ENCODE measurements at places on chromosomes 5 and 9.

DNA sequence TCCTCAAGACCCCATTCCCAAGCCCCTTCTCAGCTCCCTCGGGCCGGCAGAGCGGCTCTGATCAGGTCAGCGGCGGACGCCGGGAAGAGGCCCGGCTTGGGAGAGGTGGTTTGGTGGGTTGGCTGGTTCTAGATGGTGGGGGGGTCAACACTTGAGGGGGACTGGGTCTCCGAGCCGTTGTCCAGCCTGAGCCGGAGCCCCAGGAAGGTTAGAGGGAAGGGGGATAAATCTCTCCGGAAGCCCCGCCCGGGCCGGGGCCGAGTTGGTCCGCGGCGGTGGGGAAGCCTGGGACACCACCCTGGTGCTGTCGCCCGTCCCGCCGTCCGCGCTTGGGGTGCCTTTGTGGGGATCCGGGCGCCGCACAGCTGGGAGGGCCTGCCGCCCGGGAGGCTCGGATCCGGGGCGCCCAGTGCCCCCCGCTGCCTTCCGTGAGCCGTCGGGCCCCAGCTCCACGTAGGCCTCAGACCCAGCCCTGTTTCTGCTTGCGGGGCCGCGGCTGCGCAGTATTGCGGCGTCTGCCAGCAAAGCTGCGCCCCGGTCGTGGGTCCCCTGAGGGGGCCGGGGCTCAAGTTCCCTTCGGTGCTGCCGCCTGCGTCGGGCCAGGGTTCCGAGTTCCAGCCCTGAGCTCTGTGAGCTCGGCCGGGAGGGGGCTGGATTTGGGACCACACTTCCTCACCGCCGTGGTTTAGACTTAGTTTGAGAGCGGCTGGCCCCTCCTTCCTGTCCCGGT lies 542 bp upstream of the TRIM52 start:
- DNase-seq: peak; percentile 90

GRCh38 chr5:141611289-141611688 lies 7.5 kb downstream of the DIAPH1 start:
- DNase-seq: peak; percentile 44

GRCh38 chr9:87062746-87063145 lies 115.4 kb upstream of the GAS1 start:
- no peak for DNase-seq

- DNase-seq: no peak
Measured at GRCh38 chr9:133430244-133430643, 8.1 kb downstream of the ADAMTS13 start.

DNA sequence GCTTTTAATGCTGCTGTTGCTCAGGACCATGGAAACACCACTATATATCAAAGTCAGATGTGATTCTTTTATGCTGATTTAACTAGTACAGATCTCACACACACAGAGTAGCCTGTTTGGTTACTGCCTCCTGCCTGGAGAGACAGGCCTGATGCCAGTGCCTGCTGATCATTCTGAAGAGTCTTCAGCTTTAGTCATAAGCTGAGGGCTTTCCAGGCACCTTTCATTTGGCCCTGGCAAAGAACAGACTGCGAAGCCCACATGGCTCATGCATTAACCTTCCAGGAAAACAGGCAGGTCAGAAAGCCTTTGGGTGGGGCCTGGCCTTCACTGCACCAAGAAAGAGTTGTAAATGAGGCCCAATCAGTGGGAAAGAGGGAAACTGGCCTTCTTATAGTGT lies 144.7 kb downstream of the SAXO1 start:
- no peak for DNase-seq

DNA sequence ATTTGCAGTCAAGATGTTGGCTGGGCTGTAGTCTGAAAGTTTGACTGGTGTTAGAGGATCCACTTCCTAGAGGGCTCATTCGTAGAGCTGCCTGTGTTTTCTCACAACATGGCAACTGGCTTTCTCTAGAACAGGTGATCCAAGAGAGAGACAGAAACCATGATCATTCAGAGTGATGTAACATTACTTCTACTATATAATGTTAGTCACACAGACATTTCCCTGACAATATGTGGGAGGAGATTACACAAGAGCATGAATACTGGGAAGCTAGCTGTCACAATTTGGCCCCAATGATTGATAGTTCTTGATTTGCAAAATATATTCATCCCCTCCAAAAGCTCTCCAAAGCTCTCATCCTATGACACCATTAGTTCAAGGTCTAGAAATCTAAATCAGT lies 10.9 kb upstream of the TMEM161B start:
- DNase-seq: no peak

GRCh38 chr9:97632248-97632984 lies 752 bp downstream of the TSTD2 start:
- peak; percentile 87 for DNase-seq

DNA sequence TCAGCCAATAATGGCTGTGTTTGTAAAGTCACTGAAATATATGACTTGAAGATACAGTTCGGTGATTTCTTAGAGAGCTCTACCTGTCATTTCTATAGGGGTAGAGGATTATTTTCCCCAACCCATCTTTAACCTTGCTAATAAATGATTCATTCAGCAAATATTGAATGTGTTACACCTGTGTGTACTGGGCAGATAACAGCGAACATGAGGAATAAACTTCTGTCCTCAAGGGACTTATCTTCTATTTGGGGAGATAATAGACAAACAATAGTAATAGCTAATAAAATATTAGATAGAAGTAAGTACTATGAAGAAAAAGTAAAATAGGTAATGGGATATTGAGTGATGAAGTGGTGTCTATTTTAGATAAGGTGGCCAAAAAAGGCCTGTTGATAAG lies 9.3 kb downstream of the TTC23L start:
- no peak for DNase-seq

- peak; percentile 57 for DNase-seq
Measured at GRCh38 chr5:4374866-4375265, 765.3 kb upstream of the ADAMTS16 start.

DNA sequence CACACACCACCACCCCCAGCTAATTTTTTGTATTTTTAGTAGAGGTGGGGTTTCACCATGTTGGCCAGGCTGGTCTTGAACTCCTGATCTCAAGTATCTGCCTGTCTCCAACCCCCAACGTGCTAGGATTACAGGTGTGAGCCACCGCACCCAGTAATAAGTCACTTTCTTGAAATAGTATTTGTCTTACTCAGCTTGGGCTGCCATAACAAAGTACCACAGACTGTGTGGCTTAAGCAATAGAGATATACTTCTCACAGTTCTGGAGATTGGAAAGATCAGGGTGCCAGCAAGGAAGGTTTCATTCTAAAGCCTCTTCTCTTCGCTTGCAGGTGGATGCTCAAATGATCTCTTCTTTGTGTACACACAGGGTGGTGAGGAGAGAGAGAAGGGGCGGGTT lies 99.8 kb downstream of the ARRDC3 start:
- DNase-seq: no peak

- no peak for DNase-seq
Measured at GRCh38 chr9:19550009-19550408, 141.2 kb downstream of the ACER2 start.

GRCh38 chr5:17056141-17056631 lies 120.1 kb upstream of the MYO10 start:
- DNase-seq: peak; percentile 64

GRCh38 chr5:112312295-112313275 lies 106.5 kb downstream of the EPB41L4A start:
- DNase-seq: no peak

DNA sequence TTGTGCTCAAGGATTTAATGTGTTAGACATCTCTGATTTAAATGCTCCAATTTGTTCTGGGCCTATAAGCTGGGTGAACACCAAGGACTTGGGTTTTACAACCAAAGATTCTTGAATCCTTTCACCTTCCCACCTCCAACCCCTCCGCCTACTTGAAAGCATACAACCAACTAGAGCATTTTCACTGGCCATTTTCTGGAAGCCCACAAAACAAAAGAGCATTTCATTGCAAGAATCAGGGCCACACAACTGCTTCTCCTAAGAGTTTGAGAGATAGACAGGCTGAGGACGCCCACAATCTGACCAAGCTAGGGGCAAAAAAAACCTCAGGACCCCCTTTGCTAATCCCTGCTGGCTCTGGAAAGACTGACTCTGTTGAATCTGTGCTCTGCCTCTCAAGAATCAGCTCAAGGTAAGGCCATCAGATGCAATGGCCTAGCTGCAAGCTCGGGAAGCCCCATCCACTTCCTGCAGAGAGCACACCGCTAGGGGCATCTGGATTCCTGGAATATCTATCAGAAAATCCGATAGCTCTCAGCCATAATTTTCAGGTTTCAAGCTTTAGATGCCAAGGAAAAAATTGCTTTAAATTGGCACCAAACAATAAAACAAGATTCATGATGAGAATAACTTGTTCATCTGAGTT lies 57.7 kb downstream of the RETREG1 start:
- peak; percentile 46 for DNase-seq

GRCh38 chr9:25716220-25716872 lies 38.1 kb upstream of the TUSC1 start:
- DNase-seq: peak; percentile 94

DNA sequence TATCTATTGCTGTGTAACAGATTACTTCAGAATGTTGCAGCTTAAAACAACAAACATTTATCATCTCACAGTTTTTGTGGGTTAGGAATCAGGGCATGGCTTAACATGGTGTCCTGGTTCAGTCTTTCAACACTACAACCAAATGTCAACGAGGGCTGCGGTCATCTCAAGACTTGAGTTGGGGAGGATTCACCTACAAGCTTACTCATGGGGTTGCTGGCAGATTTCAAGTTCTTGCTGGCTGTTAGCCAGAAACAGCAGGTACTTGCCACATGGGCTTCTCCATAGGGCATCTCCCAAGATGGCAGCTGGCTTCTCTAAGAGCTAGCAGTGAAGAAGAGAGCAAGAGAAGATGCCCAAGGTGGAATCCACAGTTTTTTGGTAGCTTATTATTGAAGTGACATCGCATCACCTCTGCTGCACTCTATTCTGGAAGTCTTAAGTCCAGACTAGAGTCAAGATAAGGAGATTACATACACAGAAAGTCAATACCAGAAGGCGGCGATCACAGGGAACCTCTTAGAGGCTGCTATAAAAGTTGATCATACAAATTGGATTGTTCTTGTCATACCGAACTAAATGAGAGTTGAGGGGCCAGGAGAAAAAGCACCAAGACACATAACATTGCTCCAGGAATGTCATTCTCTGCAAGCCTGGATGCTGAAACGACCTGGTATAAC lies 42.2 kb downstream of the C9orf153 start:
- no peak for DNase-seq

- DNase-seq: no peak
Measured at GRCh38 chr5:82278711-82279370, 687 bp upstream of the RPS23 start.

DNA sequence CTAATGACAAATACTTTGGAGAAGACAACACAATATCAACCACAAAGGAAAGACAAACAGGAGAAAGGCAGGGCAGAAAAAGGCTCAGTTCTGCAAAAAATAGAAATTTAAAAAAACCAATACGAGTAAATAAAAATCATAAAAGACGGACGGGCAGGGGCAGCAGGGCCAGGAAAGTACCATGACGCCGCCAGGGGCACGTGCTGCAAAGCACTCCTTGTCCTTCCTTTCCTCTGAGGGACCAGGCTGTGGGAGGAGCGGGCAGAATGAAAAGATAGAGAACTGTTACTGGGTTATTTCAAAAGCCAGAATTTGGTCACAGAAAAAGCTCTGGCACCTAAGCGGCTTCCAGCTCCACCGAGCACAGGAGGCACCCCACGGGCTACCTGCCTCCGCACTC lies 53.9 kb downstream of the HABP4 start:
- DNase-seq: no peak

DNA sequence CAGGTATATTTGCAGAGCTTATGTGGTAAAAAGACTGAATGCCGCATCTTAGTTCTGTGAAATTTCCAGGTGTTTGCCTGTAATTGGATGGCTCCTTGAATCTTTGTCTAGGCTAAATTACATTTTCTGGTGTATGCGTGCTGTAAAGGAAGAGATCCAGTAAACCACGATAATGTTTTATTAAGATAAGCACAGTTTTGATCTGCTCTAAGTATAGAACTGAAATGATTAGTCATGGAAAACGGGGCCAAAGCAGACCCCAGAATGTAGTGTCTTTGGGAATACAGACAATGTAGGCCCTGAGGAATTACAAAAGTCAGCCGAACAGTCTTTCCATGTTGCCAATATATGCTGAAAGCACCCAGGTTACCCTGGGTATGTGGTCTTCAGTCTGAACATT lies 257.3 kb downstream of the FANCC start:
- no peak for DNase-seq

DNA sequence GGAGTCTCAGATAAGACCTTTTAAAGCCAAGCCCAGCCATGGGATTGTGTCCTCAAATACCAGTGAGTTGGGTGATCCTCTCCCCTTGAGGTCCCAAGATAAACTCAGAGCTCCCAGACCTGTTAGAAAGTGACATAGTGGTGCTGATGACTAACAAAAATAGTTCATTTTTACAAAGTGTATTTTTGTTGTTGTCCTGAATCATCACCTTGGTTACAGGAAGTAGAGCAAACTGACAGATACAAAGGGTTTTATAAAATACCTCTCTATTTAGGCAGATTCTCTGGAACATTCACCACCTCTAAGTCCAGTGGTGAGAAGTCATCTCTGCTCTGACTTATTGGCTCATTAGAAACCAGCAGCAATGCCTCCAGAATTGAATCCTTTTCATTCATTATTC lies 259.3 kb downstream of the CEMIP2 start:
- DNase-seq: peak; percentile 41

GRCh38 chr5:141001844-141002604 lies 35.7 kb downstream of the PCDHAC2 start:
- peak; percentile 57 for DNase-seq

GRCh38 chr5:144356489-144356888 lies 185.8 kb downstream of the KCTD16 start:
- peak; percentile 2 for DNase-seq

DNA sequence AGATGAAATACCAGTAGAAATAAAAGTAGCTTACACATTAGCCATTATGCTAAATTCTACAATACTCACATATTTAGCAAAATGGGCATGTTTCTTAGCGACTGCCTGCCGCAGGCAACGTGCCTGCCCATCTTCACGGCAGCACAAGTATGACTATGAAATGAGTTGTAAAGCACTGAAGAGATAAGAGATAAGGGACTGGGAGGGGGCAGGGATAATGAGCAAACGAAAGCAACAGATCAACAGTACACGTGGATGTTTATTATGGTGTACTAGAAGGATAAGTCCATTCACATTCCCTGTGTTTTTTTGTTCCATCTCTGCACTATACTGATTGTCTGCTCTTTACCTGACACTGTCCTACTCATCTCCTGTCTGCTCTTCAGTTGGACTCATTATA lies 44.1 kb upstream of the KCNN2 start:
- DNase-seq: peak; percentile 14

DNA sequence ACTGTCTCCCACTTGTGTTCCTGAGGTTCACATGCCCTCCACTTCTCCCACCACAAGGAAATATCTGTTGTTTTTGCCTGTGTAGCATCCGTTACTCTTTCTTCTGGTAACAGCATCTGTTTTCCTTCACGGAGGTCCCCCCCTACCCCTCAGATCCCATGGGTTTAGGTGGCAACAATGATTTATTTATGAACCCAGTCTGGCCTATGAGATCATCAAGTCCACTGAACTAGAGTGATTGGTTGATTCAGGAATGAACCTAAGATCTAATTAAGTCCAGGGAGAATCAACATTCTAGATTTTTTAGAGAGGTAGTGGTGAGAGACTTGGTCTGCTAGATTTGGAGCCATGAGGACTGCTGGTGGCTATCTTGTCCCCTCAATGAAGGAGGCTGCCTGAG lies 166.8 kb downstream of the NR3C1 start:
- DNase-seq: no peak
